ENCODE measurements at places on chromosomes 3 and 15.

DNA sequence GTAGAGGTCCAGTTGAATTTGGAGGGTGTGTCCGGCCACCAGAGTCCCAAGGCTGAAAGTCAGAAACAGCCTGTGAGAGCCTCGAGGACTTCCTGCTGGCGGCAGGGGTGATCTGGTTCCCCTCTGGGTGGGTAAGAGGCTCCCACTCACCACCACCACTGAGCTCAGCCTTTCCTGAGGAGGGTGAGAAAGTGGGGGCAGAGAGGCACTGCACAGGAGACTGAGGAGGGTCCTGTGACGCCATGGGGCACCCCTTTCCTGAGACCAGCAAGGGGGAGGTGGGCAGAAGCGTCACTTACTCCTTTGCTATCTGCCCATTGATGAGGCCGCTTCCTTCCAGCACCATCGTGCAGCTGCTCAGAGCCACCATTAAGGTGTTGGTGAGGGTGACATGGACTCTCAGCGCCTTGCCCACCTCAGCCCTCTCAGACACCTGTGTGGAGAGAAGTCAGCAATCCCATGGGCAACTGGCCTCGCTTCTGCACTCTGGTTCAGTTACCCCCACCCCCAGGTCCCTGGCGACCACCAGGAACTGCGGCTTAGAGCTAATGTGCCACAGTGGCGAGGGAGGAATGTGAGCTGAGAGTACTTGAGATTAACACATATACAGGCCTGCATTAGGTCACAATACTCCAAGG is 10.0 kb upstream of the TGM5 start:
- no peak for DNase-seq

DNA sequence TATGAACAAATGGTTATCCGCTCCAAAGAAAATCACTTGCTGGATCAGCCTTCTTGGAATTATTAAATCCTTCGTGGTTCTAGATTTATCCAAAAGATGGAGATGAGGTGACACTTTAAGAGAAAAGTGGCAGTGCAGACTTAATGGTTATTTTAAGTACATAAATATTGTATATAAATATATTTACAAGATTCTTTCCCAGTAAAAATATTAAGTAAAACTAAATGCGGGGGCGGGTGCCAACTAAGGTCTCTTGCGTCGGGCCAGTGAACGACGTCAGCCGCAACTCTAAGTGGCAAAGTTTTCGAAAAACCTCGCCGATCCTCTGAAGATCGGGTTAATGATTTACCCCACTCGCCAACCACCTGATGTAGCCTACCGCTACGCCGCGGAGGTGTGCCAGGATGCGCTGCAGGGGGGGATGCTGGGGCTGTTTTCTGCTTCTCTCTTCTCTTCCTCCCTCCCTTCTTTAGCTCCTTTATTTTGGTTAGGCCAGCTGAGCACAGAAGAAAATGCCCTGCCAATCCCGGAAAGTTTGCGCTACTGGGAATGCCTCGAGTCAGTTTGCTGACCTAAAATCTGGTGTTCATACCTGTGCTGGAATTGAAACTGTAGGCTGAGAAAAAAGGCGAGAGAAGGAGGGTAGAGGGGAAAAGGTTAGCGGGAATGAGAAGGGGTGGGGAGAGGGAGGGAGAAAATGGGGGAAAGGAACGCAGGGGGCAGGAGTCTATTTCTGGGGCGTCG is 7.6 kb upstream of the FOXB1 start:
- no peak for DNase-seq

DNA sequence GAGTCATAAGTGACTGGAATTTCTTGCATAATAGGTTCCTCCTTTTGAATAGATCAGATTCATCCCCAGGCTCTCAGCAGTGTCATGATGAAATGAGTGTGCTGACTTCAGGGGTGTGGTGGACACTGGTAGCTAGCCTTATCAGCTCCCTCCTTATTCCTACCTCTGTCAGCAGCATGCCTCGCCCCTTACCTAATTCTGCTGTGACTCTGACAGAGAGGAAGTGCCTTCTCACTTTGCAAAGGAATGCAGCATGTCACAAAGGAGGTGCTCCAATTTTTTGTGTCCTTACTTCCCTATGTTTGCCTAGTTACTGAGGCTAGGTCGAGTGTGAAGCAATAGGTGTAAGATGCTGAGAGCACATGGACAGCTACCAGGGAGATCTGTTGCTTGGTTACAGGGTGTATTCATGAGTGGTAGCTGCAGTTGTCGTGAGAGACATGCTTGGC is 90.6 kb downstream of the TNFAIP8L3 start:
- no peak for DNase-seq

GRCh38 chr3:171563298-171563697 is 103.1 kb upstream of the TNIK start:
- no peak for DNase-seq

- no peak for DNase-seq
Measured at GRCh38 chr3:40821315-40821714, 296.6 kb downstream of the ZNF621 start.

DNA sequence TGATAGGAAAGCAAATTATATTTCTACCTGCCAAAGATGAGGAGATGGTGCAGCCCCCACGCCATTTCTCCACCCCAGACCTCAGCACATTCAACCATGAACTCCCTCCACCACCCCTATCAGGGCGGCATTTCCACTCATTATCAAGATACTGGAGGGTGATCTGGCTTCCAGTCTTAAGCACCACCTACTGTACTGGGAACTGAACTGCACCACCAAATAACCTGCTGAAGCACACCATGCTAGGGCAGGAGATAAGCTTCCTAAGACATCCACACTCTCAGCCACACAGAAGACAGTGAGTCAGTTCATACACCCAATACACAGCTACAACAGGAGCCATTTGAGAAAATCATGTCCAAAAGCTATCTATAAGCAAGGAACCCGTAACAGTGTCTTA is 98.8 kb downstream of the FGF7 start:
- DNase-seq, result no peak

- no peak for DNase-seq
Measured at GRCh38 chr15:84764989-84765388, 16.6 kb downstream of the ZNF592 start.

GRCh38 chr15:68627995-68628394 is 49.2 kb downstream of the CORO2B start:
- DNase-seq, result no peak

DNA sequence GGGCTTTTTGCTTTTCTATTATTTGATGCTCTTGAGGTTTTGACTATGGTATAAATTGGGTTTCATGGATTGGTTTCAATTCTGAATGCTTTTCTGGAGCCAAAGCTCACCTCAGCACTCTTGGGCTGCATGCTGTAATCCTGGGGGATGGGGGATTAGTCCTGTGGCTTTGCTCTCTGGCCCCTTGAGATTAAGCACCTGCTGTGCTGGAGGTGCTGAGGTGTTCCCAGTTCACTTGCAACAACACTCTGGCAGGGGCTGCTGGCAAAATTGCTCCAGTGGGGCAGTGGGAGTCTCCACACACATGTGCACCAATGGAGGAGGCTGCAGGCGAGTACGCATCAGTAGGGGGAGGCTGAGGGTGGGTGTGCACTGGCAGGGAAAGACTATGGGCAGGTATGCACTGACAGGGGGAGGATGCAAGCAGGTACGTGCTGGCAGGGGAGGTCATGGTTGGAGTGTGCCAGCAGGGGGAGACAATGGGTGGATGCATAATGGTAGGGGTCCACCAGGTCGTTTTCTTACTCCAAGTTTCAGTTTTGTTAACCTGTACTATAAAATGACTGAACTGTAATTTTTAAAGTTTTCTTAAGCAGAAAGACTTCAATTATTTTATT is 489.2 kb downstream of the FGF12 start:
- no peak for DNase-seq

- DNase-seq, result no peak
Measured at GRCh38 chr3:128971421-128972100, 22.3 kb downstream of the CFAP92 start.

- no peak for DNase-seq
Measured at GRCh38 chr3:52223449-52224408, 1.7 kb downstream of the TLR9 start.

- DNase-seq, result no peak
Measured at GRCh38 chr3:152289708-152290107, 21.0 kb downstream of the MBNL1 start.

- DNase-seq, result no peak
Measured at GRCh38 chr15:75479670-75480069, 28.2 kb upstream of the SIN3A start.

DNA sequence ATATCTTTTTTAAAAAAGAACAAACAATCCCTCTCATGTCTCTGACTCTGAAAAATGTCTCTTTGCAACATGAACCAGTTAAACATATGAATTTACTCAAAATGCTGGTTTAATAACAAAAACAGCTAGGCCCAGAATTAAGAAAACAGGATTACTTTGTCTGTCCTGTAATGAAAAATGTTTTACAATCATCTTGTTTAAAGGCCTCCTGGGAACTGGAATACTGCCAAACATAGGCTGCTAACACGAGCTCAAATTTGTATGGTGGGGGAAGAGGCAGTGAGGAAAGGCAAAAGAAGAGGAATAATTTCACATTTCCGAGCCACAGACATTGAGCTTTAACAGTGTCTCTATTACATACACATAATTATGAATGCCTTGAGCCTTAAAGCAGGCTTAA is 61.7 kb upstream of the PPIB start:
- DNase-seq, result no peak

- DNase-seq, result no peak
Measured at GRCh38 chr15:80988148-80988796, 1.3 kb downstream of the MESD start.

GRCh38 chr3:78988324-78988723 is 779.5 kb downstream of the ROBO1 start:
- no peak for DNase-seq

DNA sequence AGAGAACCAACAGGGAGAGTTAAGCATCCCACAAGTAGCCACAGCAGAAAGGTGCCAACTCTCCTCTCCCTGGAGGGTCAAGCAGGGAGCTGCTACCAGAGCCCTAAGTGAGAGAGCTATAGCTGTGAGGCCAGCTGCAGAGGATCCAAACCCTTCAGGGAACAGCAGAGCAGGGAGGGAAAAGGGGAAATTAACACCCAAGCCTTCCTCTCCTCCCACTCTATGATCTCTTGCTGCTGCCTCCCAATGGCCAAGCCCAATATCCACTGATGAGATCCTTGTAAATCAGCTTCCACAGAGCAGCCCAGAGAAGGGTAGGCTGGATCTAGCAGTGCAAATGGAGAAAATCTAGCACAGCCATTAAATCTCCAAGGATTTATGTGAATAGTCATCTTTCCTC is 68.2 kb upstream of the THBS1 start:
- no peak for DNase-seq

DNA sequence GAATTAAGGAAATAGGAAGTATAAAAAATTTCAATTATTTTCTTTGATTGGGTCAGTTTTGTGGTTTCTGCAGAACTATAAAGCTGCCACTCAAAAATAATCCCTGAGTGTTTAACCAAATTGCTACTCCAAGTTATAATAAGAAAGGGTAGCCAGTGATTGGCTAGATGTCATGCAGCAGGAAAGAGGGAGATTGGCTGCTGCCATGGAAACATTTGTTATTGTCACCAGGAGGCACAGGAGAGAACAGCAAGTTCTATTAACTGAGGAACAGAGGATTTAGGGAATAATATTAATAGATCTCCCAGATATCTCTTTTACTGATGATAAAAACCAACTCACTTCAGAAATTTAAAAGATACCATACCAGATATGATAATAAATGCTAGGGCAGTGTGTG is 42.6 kb downstream of the CLDN1 start:
- DNase-seq, result no peak

- DNase-seq, result no peak
Measured at GRCh38 chr15:28131946-28132345, 32.8 kb upstream of the OCA2 start.

GRCh38 chr15:38035701-38036100 is 101.3 kb downstream of the TMCO5A start:
- DNase-seq, result no peak
